Common myeloid progenitor, CD34-positive (primary cell): ENCODE measurements at places on chromosomes 13 and 19.
A peak's percentile ranks its signal among the peaks of the same experiment; 100 is the strongest.

GRCh38 chr13:21225841-21226581 lies 49.6 kb downstream of the MRPL57 start:
- DNase-seq, result no peak

- DNase-seq, result peak; percentile 42
Measured at GRCh38 chr13:43316946-43317353, 293.6 kb downstream of the DNAJC15 start.

DNA sequence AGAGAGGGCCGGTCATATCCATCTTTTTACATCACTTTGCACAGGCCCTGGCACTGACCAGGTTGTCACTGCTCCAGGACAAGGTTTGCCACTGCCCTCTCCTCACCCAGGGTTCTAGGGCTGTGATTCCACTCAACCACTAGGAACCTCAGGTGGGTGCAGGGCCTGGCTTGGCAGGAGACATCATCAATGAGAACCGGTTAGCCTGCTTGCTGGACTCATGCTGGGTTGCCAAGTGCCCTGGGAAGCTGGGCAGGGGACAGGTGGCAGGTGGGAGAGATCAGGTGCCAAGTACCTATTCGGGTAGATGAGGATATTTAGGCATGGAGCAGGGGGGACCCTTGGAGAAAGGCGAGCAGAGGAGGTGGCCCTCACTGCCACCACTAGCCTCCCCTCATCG lies 4.2 kb upstream of the CERS4 start:
- DNase-seq, result no peak

- DNase-seq, result no peak
Measured at GRCh38 chr19:45297674-45298073, 25.0 kb downstream of the CKM start.

- DNase-seq, result no peak
Measured at GRCh38 chr13:50119591-50119990, 104.3 kb downstream of the KCNRG start.

DNA sequence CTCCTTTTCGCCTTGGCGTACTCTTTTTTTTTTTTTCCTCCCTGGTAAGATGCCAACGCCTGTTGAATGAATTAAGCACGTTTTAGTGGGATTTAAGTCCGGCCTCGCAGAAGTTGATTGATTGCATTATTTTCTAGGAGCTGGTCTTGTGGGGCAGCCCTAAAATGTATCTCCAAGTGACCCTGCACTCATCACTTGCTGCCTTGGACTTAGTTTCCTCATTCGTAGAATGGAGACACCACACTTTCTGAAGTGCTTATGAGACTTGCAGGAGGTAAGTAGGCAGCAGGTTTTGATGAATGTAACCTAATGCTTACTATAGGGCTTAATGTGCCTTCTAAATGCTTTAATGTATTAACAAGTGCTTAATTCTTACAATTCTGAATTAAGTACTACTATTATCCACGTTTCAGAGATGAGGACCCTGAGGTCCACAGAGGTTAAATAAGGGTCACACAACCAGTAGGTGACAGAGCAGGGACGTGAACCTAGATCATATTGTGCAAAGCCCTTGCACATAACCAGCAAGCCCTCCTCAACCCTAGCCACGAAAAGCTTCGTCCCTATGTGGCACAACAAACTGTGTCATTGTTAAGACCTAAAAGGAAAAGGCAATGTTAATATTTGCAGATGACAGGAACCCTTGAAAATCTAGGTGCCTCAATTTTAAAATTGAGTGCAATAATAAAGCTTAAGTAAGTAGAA lies 514 bp upstream of the ARGLU1 start:
- no peak for DNase-seq

- no peak for DNase-seq
Measured at GRCh38 chr13:32989942-32990341, 26.3 kb upstream of the KL start.

DNA sequence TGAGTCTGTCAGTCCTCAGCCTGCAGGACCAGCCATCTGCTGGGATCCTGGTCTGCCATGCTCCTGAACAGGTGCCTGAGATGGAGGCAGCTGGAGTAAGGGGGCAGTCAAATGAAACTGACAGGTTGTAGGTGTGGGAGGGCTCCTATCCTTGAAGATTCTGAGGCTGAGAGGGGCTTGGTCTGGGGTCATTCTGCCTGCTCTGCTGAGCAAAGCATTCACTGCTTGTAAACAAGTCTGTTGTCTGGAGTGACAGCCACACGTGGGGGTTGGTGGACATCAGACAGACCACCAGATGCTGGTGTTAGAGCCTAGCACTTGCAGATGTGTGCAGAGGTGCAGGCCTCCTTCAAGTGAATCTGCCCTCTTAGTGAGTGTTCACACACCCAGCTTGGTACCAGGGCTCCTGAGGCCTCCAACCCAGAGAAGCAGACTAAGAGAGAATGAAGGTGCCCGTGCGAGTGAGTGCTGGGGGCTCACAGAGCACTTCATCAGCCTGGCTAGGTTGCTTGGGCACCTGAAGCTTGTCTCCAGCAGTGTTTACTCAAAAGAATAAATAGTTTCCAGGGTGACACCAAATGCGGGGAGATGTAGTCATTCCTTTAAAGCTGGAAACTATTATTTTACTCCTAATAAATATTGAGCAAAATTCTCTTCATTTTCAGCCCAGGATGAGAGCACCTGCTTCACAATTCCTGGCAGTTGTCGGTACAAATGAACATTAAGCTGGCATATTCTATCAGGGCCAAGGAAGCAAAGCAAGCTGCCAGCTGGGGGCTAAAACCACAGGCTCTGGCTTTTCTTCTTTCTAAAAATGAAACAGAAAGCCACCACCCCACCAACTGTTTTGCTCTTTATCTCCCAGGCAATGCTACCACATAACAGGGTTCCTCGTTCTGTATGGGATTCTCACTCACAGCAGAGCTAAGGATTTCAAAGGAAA lies 82.3 kb downstream of the RNASEH2B start:
- peak; percentile 94 for DNase-seq

DNA sequence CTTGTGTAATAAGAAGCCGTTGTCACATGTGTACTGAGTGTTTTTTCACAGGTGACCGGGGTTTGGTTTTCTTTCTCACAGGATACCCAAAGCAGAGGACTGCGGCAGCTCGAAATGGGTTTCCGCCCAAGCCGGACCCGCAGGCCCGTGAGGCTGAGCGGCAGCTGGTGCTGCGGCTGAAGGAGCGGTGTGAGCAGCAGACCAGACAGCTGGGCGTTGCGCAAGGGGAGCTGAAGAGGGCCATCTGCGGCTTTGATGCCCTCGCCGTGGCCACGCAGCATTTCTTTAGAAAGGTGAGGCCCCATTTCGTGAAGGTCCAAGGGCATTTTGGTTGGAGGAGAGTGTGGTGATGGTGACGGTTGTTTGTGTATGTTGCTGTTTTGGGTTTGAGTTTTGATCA lies 236.3 kb downstream of the SLC7A1 start:
- no peak for DNase-seq

DNA sequence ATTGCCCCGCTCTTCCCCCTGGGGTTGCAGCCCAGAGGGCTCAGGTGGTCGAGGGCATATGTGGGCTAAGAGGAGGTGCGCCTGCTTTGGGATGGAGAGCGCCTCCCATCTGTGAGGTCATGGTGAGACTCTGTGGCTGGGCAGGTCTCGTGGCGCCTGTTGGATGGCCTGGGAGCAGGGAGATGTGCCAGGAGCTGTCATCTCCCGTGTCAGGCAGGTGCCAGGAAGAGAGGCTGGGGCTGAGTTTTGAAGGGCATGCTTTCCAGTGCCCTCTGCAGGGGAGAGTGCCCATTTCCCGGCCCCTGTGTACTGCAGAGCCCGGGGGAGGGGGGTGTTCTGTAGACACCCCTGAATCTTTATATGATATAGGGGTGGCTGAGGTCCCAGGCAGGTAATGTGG lies 2.8 kb downstream of the WTIP start:
- no peak for DNase-seq
